CD4-positive, alpha-beta T cell treated with Interferon alpha-2 for 1 hour (primary cell): ENCODE measurements at places on chromosomes 13 and 19.

GRCh38 chr13:34734932-34735331 lies 207.1 kb upstream of the NBEA start:
- no peak for DNase-seq

DNA sequence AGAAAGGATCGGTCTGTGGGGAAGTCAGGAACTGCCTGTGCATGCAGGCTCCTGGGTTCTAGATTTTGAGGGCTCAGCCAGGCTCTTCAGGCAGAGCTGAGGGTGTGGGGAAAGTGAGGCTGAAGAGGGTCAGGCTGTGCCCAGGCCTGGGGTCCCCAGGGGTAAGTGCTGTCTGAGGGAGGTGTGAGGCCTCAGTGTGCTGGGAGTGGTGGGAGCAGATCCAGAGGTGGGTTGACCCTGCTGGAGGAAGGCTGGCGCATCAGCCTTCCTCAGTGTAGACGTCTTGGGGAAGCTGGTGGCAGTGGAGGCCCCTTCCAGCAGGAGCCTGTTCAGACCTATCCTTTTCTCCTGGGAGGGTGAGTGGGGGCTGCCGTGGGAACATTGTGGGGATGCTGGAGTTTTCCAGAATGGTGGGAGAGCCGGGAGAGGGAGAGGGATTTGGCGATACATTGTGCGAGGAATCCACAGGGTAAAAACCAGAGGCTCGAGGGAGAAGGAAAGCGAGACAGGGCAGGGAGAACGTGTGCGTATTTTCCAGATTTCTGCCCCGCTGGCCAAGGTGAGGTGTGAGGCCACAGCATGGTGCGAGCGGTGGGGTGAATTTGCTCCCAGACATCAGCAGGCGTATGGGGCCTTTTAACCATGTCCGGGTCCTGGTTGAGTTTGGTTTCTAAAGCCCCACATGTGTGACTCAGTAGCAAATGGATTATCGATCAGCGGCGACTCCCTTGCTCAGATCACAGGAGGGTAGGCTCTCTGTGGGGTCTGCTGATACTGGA lies 237.7 kb downstream of the TEX29 start:
- no peak for DNase-seq

- peak; percentile 91 for DNase-seq
These were observed 12.8 kb downstream of the IER2 start for GRCh38 chr19:13162724-13163608.

DNA sequence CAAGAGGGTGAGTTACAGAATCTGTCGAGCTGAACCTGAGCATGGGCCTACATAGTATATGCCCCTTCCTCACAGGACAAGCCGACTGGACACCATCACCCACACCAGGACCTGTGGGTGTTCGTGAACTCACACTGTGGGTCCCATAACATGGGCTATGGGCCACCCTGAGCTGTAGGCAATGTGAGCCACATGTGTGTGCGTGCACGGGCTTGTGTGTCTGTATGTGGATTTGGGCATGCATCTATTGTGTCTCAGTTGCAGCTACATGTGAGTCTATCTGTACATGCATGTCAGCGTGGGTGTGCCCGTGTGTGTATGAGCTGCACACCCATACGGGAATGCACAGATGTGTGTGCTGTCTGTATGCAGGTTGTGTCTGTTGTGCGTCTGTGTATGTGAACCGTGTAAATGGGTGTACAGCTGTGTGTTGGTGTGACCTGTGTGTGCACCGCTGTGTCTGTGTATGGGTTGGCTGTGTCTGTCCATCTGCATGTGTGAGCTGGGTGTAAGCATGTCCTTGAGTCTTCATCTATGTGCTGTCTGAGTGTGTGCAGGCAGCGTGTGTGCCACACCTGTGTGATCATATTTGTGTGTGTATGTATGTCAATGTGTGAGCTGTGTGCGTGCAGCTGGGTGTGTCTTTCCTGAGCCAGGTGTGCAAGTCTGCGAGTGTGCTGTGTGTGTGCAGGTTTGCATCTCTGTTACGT lies 1.7 kb downstream of the NOTCH3 start:
- DNase-seq: no peak

GRCh38 chr19:57302727-57303401 lies 17.4 kb upstream of the ZNF543 start:
- DNase-seq: no peak

GRCh38 chr13:75050419-75051046 lies 431.4 kb downstream of the TBC1D4 start:
- DNase-seq: no peak

- DNase-seq: no peak
These were observed 287.5 kb upstream of the SOX21 start for GRCh38 chr13:94999871-95000270.

GRCh38 chr19:15575406-15575805 lies 39.6 kb upstream of the CYP4F8 start:
- DNase-seq: no peak

DNA sequence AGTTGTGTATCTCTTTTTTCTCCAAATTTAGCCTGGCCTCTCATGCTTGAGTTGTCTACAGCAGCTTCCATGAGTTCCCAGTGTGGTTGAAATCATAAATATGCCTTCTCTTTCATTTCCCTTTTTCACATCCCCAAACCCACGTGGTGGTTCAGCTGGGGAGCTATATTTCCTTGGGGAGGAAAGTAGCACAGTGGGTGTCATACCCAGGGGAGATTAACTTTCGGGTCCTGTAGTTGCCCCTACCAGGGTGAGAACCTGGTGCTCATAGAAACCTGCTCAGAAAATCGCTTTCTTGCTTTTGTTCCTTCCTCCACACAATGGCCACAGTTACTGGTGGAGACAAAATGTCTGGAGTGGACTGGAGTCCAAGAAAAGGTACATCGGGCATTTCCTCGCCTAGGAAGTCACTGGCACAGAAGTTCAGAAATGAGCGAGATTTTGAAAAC lies 7.0 kb upstream of the LILRA4 start:
- DNase-seq: peak; percentile 37

DNA sequence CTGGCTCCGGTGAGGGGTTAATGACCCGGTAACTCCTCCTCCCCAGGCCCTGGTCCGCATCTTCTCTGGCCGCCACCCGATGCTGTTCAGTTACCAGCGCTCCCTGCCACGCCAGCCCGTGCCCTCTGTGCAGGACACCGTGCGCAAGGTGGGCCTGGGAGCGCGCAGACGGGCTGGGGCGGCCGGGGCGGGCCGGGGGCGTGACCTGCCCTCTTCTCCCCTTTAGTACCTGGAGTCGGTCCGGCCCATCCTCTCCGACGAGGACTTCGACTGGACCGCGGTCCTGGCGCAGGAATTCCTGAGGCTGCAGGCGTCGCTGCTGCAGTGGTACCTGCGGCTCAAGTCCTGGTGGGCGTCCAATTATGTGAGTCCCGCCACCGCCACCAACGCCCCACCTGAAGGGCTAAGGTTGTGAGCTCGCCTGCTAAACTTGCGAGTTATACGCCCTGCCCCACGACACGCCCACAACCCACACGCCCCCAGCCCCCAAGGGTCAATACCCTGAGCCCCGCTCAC lies 10.4 kb downstream of the CPT1C start:
- no peak for DNase-seq

- no peak for DNase-seq
These were observed 164.6 kb downstream of the NDFIP2 start for GRCh38 chr13:79645569-79645968.

DNA sequence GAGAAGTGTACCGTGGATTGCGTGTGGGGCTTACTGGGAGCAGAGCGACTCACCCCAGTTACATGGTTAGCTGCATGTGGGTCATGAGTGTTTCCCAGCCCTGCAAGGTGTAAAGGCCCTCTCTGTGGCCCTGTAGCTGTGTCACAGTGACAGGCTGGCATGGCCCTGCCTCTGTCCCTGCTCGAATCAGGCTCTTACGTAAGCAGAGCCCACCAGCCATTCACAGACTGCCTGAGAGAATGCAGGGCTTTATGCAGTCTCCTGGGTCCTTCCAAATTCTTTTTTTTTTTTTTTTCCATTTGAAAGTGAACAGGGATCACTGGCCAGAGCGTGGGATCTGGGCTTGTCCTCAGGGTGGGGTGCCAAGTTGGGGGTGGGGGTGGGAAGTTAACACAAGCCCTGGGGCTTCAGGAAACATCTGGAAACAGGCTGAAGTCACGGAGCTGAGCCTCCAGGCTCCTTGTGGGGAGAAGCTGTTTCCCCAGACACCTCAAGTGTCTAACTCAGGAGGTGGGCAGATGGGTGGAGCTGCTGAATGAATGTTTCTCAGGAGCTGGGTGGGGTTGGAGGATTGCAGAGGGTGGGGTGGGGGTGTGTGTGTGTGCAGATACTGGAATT lies 13.4 kb downstream of the TECR start:
- DNase-seq: no peak

DNA sequence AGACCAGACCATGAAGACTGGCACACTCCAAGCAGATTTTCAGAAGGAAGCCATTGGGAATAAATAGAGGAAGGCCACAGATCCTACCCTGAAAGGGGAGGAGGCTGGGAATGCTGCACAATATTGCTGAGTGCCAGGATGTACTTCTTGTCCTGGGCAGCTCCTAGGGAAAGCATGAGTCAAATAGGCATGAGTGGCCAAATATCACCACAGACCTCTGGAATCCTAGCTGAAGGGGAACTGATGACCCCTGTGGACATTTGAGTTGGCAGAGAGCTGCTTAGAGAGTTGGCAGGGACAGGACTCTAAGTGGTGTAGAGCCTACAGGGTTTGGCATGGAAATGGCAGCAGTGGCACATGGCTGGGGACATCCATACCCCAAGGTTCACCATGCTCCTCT lies 234.3 kb upstream of the TRPC4 start:
- no peak for DNase-seq

DNA sequence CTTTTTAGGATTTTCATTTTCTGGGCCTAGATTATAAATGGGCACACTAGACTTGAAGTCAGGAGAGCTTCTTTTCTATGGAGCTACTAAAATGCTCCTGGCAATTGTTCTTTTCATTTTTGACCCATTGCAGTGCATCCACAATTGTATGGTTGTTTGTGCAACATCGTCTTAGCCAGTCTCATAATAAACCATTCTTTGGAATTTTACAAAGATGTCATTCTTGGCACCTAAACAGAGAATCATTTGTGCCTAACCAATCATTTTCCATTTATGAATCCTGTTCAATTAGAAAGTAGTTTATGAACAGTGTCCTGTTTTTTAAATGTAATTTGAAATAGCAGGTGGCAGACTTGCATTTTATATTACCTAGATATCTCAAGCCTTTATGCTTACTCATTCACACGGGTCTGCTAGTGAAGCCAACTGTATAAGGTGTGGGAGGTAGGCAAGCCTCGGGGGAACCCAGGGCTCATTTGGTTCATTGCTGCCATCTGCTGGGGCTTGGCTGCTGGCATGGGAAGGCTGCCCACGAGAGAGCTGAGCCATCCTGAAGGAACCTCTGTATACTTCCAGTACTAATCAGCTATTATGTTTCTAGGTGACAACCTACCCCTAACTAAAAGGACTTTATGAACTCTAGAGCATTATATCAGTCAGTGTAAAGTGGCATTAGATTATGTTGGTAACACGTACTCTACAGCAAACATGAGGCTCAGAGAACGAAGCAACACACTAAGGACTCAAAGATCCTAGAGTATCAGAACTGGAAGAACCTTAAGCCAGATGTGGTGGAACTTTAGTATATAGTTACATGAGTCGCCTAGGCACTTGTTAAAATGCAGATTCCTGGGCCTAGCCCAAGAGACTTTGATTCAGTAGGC lies 60.0 kb downstream of the TPT1 start:
- peak; percentile 16 for DNase-seq

- DNase-seq: peak; percentile 40
These were observed at the start of gene SIGLEC6 for GRCh38 chr19:51531349-51532315. TSS of gene SIGLEC6 (minus strand) at chr19:51531670. CDS start at chr19:51531648, 22 bp downstream.

- no peak for DNase-seq
These were observed 14.5 kb upstream of the NFIC start for GRCh38 chr19:3351702-3352447.

DNA sequence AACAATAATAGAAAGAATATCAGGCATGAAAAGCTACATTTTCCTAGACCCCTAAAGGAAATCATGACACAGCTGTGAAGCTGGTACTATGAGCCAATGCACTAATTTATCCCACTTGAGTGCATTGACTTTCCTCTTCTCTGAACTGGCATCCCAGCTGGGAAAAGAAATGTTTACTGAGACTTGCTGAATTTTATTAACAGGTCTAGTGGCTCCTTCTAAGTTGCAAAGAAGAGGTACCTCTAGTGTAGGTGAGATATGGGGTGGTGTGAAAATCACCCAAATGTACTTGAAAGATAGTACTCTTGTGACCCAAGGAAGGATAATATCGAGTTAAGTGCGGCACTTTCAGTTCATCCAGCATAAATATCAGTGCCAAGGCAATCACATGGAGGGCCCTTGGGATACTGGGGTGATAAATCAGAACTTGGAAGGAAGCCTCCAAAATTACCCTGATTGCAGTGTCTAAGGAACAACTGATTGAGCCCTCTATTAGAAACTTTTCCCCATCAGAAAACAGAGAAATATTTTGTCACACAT lies 369.2 kb downstream of the PCDH9 start:
- DNase-seq: no peak

GRCh38 chr13:79423801-79424642 lies 18.0 kb upstream of the RBM26 start:
- no peak for DNase-seq

GRCh38 chr19:40469011-40469410 lies 2.2 kb downstream of the SPTBN4 start:
- DNase-seq: no peak

- no peak for DNase-seq
These were observed 10.1 kb downstream of the ZNF714 start for GRCh38 chr19:21092109-21092508.

GRCh38 chr19:8489561-8490394 lies 12.7 kb downstream of the PRAM1 start:
- DNase-seq: no peak

DNA sequence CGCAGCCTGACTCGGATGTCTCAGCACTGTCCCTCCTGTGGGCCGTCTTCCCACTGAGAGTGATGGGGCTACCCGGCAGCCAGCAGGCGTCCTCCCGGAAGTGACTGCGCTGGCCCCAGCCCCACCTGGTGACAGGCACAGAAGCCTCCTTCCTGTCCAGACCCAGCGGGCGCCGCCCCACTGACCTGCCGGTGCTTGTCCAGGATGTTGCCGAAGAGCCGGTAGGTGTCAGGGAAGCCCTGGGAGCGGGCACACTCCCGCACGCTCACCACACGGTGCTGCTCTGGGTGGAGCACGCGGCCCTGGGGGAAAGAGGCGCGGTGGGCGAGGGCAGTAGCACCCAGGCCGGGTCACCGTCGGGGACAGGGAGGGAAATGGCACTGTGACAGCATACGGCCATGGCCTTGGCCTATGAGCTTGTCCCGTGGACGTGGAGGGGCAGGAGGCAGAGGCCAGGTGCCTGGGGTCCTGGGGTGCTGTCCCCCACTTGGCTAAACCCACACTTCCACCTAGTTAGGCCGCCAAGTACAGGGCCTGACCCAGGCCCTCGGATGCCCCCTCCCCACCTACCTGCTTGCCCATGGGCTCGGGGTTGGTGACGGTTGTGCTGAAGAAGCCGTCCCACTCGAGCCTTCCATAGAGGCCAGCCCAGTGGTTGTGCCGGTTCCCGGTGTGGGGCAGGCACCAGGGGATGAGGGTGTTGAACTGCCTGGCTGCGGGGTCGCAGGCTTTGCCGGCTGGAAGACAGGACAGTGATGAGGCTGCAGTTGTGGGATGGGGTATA lies 16.0 kb upstream of the EIF3G start:
- DNase-seq: no peak

GRCh38 chr13:61146158-61146557 lies 269.5 kb downstream of the PCDH20 start:
- DNase-seq: no peak

- DNase-seq: peak; percentile 82
These were observed at the start of gene ZBTB7A for GRCh38 chr19:4066682-4067395. TSS of gene ZBTB7A (minus strand) at chr19:4066899. CDS start at chr19:4055232, 11,667 bp downstream.

- no peak for DNase-seq
These were observed 62.3 kb downstream of the CHST8 start for GRCh38 chr19:33683881-33684537.

- no peak for DNase-seq
These were observed 3.9 kb upstream of the KLK1 start for GRCh38 chr19:50827476-50827875.
